ENCODE measurements at places on chromosomes 1 and 21.

DNA sequence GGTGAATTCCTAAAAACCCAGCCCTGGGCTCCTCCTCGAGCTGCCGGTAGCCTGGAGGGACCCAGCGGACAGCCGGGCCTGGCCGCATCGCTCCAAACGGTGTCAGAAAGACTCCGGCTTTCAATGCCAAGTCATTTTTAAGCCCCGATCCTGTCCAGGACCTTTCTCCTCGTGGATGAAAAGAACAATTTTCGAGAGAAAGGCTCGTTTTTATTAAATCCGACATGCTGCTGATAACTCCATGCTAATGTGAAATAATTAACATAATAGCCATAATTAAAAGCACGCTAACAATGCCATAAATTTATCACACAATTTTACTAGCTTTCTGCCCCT, 4.6 kb upstream of the FOXD3 start:
- no peak for DNase-seq

DNA sequence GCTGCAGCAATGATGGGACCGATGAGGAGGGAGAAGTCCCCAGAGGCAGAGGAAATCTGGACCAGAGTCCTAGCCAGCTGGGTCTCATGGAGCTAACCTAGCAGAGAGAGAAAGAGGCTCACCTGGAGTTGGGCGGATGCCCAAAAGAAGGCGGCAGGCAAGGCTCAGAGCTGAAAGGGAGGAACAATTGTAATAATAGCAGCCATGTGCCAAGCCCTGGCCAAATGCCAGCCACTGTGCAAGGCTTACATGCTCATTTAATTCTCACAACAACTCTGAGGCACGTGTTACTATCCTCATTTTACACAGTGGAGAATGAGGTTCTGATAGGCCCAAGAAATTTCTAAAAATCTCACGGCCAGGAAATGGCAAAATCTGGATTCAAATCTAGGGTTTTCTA, 50.0 kb upstream of the ZNF648 start:
- peak; percentile 14 for DNase-seq

DNA sequence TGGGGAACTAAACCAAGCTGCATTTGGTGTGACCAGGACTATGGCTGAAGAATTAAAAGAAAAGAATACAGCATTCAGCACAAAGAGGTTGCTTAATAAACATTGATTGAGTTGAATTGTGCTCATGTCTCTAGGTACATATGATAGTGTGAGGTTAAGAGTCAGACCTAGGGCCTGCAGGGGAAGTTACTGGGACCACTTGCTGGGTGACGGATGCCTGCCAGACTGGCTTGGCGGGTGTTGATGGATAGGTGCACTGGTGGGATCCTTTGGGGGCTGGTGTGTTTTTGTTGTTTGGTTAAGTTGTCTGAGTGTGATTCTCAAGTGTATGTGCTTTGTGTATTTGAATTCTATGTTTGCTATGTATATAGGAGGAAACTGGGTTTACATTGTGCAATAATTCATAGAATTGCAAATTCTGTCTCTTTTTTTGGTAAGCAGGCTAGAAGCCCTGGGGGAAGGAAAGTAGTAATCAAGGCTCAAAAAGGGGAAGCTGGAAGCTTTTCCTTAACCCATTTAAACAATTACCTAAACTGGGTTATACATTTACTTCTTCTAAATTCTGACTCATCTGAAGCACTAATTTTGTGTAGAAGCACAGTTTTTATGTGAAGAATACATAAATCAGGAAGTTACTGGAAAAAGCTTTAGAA, 1.8 kb downstream of the CD101 start:
- no peak for DNase-seq

DNA sequence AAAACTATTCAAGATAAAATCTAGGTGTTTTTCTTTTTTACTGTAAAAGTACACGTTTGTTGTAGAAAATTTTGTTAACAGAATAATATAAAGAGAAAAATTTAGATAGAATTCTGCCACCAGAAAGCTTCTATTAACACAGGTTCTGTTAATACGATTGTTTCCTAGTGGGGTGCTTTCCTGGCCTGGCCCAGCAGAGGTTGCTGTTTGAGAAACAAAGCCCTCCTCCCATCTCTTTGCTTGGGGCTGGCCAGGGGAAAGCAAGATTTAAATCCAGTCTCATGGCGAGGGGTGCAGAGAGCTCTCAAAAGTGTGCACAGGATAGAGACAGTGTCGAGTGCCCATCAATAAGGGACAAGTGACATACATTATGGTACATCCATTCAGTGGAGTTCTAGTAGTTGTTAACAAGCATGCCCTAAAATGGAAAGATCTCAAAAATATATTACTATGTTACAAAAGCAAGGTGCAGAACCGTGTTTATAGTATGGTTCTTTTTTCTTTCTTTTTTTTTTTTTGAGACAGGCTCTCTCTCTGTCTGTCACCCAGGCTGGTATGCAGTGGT, 14.6 kb upstream of the ACBD3 start:
- DNase-seq: peak; percentile 19

GRCh38 chr1:160837558-160838205, 25.0 kb downstream of the CD244 start:
- peak; percentile 65 for DNase-seq

DNA sequence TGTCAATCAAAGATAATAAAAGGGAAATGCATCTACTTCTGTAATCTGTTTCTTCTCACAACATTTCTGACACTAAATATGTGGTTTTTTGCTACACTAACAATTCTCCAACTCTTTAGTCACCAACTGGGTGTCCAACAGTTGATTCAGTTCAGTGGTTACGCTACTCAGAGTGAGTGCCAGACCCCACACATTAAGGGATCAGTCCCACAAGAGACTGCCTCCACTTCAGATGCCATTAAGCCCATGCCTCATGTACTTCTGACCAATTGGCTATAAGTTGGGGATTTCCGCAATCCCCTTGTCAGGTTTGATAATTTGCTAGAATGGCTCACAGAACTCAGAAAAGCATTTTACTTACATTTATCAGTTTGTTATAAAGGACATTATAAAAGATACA, 28.4 kb downstream of the RNF2 start:
- DNase-seq: no peak

GRCh38 chr21:18759751-18760161, 356.2 kb upstream of the TMPRSS15 start:
- DNase-seq: no peak

GRCh38 chr1:222691016-222691415, 21.3 kb downstream of the AIDA start:
- no peak for DNase-seq

- no peak for DNase-seq
Measured at GRCh38 chr1:226148121-226148648, 38.4 kb downstream of the ACBD3 start.

- no peak for DNase-seq
Measured at GRCh38 chr1:186091222-186091720, 283.8 kb downstream of the TPR start.

Data from Calu3 (cell line).